ENCODE measurements at places on chromosomes 5 and 9.

- DNase-seq: no peak
These were observed 321.0 kb upstream of the TRPC7 start for GRCh38 chr5:136686192-136686872.

DNA sequence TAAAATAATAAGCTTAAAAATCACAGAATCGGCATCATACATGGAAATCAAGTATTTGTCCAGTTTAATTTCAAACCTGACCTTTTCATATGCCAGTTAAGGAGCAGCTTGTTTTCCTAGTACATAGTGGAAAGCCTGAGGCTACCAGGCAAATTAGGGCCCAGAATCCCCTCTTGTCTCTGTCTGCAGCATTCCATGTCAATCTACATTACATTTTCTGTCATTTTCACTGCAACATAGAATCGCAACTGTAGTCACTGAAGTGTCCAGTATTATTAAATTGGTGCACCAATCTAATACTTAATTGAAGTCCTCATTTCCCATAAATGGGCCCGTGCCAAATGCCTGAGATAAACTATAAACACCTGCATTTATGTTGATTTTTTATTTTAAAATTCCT, 1352.2 kb upstream of the ACO1 start:
- DNase-seq: no peak

GRCh38 chr9:95237336-95237735, 80.2 kb downstream of the FANCC start:
- no peak for DNase-seq

- DNase-seq: no peak
These were observed 26.1 kb upstream of the CAST start for GRCh38 chr5:96636046-96636445.

Data from NCI-H1417 (cell line).